Smooth muscle cell of the coronary artery (primary cell): ENCODE measurements at places on chromosomes 6 and 20. TPM values are rescaled to one million over a fixed set of nuclear protein-coding genes. Genes with fewer than 3 reads are reported as not detected.

SLPI gene
- not detected in 2 replicates for total RNA-seq

B3GAT2 gene
- not detected in 2 replicates for total RNA-seq

SLC35F1 gene
- total RNA-seq = not detected in 2 replicates

PRL gene
- total RNA-seq = not detected in 2 replicates
